ENCODE measurements at places on chromosomes 11 and 22. TPM values are rescaled to one million over a fixed set of nuclear protein-coding genes. Genes with fewer than 3 reads are reported as not detected.

Gene PIH1D2
- total RNA-seq = 1.4 TPM

Gene CNTN5
- total RNA-seq = not detected

Gene OR8A1
- total RNA-seq = not detected

Gene TLCD5
- total RNA-seq = 7.1 TPM

Gene ROBO4
- total RNA-seq = not detected

Gene SERHL2
- total RNA-seq = 2.7 TPM

Gene BLID
- not detected for total RNA-seq

Gene PLAAT2
- total RNA-seq = 0.52 TPM

Gene GGT5
- 0.20 TPM for total RNA-seq

Gene AQP11
- 0.72 TPM for total RNA-seq

Gene C11orf21
- total RNA-seq = not detected

Gene SLC15A3
- total RNA-seq = 7.0 TPM

Gene DCDC1
- total RNA-seq = 0.22 TPM

Gene APOL4
- not detected for total RNA-seq

Gene SMIM35
- not detected for total RNA-seq

Gene CHRDL2
- total RNA-seq = 0.33 TPM

Gene CCDC116
- total RNA-seq = 0.22 TPM

Gene TMPRSS6
- not detected for total RNA-seq

Gene ZNF74
- 34.3 TPM for total RNA-seq

Gene TSPAN18
- 25.3 TPM for total RNA-seq

Gene MMP12
- not detected for total RNA-seq

Gene IFTAP
- total RNA-seq = 22.4 TPM

Gene RAB3IL1
- 1.8 TPM for total RNA-seq

Gene GGTLC2
- total RNA-seq = not detected

Gene MAPK11
- 1.5 TPM for total RNA-seq

Gene CELSR1
- 21.2 TPM for total RNA-seq

Gene ST14
- total RNA-seq = 22.9 TPM

Gene FOLH1
- not detected for total RNA-seq

Gene LRP4
- 11.6 TPM for total RNA-seq
